Heart right ventricle (tissue), 16 donors: ENCODE measurements at places on chromosomes 4 and X.

DNA sequence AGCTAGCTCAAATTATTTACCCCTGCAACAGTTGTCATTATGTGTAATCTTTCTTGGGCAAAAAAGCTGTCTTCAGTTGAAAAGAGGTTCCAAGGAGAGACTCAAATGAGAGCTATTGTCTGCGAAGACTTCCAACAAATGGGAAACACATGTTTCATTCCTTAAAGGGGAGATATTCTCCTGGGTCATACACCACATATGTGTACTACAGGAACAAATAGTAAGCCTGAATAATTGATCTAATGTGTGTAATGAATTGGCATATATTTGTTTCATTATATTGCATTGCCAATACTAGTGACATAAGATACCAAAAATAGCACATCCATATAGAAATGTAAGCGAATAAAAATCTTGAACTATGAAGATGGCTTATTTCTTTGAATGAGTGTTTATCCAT lies 950.9 kb upstream of the NDST4 start:
- DNase-seq = no peak

DNA sequence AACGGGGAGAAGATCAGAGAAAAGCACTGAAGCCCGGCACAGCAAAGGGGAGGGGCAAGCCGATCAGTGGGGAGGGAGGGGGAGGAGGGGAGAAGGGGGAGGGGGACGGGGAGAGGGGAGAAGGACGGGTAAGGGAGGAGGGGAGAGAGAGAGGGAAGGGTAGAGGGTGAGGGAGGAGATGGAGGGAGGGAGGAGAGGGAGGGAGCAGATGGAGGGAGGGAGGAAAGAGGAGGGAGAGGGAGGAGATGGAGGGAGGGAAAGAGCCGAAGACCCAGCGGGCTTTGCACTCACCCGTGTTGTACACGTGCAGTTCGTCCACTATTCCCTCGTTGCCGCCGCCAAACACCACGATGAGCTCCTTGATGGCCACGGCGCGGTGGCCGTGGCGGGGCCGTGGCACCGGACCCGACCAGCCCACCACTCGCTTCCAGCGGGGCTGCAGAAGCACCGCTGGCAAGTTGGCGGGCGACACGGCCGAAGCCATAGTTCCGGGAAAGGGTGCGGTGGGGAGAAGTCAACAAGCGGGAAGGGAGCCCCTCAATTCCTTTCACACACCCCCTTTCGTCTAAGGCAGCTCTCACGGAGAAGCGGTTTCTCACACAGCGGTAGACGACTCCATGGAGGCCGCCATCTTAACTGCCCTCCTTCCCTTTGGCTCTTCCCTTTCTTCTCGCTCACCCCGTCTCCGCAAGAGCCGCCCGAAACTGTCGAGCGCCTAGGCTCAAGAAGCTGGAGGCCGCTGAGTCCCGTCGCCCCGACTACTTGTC lies 1.1 kb downstream of the HCFC1 start:
- no peak for DNase-seq

- no peak for DNase-seq
Measured at GRCh38 chr4:73870260-73870659, 1.1 kb downstream of the CXCL1 start.

DNA sequence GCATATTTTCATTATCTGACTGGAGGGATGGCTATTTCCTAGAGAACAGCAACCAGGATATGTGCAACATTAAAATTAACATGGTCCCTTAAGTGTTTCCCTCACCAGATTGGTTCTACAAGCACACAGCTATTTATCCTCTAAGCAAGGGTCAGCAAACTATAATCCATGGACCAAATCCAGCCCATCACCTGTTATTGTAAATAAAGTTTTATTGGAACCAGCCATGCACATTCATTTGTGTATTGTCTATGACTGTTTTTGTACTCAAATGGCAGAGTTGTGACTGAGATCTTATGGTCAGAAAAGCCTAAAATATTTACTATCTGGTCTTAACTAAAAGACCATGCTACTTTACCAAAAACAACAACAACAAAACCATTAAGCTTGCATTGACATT lies 77.9 kb downstream of the AMELX start:
- no peak for DNase-seq

DNA sequence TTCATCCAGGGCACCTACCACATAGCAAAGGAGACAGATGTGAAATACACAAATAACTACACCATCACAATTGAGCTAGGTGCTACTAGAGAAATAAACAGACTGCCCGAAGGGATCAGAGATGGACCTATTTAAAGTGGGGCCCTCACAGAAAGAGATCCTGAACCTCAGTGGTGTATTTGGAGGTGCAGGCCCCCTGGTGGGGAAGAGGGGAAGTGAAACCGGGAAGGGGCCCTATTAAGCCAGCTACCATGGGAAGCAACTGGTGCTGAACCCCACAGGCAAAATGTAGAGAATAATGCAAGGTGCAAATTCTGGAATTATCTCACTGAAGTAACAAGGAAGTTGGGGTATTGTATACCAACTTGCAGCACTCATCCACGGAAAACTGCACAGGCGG lies 78.6 kb upstream of the FAM9A start:
- no peak for DNase-seq

GRCh38 chrX:23482561-23482960 lies 147.9 kb downstream of the PTCHD1 start:
- no peak for DNase-seq

DNA sequence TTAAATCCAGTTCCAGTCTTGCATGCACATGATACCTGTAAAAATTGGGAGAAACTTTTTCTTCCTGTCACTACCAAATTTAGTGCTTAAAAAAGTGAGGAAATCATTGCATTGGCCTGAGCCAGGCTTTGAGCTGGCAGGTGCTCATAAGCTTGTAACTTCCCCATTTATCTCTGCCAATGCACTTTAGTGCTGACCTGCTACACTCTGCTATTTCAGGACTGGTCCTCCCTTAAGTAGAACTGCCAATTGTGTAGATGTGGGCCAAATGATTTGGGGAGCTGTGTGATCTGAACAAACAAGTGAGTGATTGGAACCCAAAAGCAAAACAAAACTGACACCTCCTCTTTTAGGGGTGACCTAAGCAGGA lies 51.8 kb downstream of the ZNF827 start:
- DNase-seq = no peak
